Heart right ventricle (tissue), 16 donors: ENCODE measurements at places on chromosomes 4 and X. TPM values are rescaled to one million over a fixed set of nuclear protein-coding genes. Genes with fewer than 3 reads are reported as not detected.

DNA sequence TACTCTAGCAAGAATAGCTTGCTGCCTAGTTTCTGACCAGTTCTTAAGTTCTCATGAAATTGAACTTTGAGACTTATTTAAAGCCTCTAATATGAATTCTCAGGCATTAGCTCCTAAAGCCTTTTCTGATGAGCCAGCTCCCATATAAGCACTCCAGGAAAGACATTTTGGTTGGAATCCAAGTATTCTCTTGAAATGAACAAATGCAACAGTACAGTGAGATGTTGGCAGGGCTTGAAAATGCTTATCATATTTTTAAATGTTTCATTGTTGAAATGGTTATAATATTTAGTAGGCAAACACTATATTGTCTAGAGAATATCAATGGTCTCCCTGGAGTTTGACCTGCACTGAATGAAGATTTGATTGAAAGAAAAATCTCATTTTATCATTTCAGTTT is 240.3 kb downstream of the ANK2 start:
- H3K27me3 ChIP-seq: no peaks in the 10 kb centered on the region
- no peak overlapping the region for H3K4me3 ChIP-seq
- no peak for DNase-seq
- H3K36me3 ChIP-seq: peaks cover 5% of the 10 kb centered on the region
- no peak overlapping the region for H3K27ac ChIP-seq
- peaks cover 12% of the 10 kb centered on the region for H3K4me1 ChIP-seq

DNA sequence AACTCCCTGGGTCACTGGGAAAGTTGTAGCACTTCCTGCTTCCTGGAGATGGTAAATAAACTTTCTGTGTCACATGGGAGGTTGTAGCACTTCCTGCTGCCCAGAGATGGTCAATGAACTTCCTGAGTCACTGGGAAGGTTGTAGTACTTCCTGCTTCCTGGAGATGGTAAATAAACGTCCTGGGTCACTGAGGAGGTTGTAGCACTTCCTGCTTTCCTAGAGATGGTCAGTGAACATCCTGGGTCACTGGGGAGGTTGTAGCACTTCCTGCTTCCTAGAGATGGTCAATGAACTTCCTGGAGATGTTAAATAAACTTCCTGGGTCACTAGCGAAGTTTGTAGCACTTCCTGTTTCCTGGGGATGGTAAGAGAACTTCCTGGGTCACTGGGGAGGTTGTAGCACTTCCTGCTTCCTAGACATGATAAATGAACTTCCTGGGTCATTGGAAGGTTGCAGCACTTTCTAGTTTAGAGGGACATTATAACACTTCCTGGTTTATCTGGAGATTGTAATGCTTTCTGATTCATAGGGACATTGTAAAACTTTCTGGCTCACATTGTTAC is 62.3 kb upstream of the CD99 start:
- H3K27me3 ChIP-seq: no peaks in the 10 kb centered on the region
- DNase-seq: no peak
- peaks cover 53% of the 10 kb centered on the region for H3K36me3 ChIP-seq

- H3K27ac ChIP-seq: no peak overlapping the region
- H3K4me1 ChIP-seq: peaks cover 29% of the 10 kb centered on the region
- no peak overlapping the region for H3K4me3 ChIP-seq
- no peaks in the 10 kb centered on the region for H3K27me3 ChIP-seq
- no peaks in the 10 kb centered on the region for H3K36me3 ChIP-seq
- DNase-seq: no peak
Measured at GRCh38 chr4:2411786-2412510, 6.5 kb downstream of the ZFYVE28 start.

- no peaks in the 10 kb centered on the region for H3K36me3 ChIP-seq
- H3K27ac ChIP-seq: no peak overlapping the region
- no peak for DNase-seq
- H3K27me3 ChIP-seq: no peaks in the 10 kb centered on the region
Measured at GRCh38 chr4:56220261-56220660, 167.0 kb downstream of the AASDH start.

GRCh38 chrX:111131572-111131971 is 35.6 kb downstream of the PAK3 start:
- H3K4me3 ChIP-seq: no peak overlapping the region
- no peaks in the 10 kb centered on the region for H3K36me3 ChIP-seq
- H3K4me1 ChIP-seq: no peaks in the 10 kb centered on the region
- no peaks in the 10 kb centered on the region for H3K27me3 ChIP-seq

DNA sequence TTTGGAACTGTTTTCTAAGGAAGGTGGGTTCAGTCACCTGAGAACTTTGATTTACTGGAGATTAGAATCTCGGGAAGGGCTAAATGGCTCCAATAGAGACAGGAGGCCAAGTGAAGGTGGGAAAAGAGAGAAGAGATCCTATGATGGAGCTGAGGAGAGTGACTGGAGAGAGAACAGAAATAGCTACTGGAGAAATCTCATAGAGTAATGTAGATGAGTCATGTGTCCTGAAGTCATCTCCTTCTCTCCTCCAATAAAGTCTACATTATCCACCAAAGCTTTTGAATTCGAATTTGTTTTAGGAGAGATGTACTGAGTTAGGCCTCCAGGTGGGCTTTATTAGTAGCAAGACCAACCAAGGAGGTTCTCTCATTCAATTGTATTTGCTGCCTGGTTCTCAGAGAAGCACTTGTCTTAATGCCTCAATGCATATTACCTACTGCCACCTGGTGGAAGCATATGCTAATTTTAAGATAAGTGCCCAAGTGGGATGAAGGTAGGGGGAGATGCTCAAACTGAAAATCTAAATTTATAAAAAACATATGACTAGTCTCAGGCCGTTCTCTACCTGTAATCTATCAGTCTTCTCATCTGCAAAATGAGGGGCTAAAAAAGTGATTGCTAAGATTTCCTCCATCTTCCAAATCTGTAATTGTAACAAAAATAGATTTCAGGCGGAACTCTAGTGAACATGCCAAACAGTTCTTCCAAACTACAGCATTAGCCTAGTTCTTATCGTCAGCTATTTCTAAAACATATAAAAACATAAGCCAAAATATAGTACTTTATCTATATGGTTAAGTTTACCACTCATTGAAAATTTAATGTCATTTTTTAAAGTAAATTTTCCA is 24.4 kb downstream of the TXK start:
- no peak overlapping the region for H3K4me3 ChIP-seq
- H3K36me3 ChIP-seq: no peaks in the 10 kb centered on the region
- H3K4me1 ChIP-seq: no peaks in the 10 kb centered on the region
- no peaks in the 10 kb centered on the region for H3K27me3 ChIP-seq
- DNase-seq: no peak
- no peak overlapping the region for H3K27ac ChIP-seq

DNA sequence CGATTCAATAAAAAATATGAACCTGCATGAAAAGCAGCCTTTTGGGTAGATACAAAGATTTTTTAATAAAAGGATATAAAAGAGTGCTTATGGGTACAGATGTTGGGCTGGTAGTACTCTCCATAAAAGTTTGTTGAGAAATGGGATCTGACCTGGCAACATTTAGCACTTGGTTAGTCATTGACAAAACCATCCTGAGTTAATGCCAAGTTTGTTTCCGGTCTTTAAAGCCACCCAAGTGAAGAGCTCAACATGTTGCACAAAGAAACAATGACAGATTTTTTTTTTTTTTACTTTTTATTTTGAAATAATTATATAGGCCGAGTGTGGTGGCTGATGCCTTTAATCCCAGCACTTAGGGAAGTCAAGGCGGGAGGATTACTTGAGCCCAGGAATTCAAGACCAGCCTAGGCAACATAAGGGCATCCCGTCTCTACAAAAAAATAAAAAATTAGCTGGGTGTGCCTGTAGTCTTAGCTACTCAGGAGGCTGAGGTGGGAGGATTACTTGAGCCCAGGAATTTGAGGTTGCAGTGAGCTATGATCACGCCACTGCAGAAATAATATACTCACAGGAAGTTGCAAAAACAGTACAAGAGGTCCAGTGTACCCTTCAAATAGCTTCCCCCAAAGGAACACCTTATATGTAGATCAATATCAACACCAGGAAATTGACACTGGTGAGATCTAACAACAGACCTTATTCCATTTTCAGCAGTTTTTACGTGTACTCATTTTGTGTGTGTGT is 16.6 kb downstream of the CHST7 start:
- H3K27ac ChIP-seq: peak overlapping the region; percentile 50
- no peaks in the 10 kb centered on the region for H3K27me3 ChIP-seq
- H3K4me3 ChIP-seq: no peak overlapping the region
- peaks cover 3% of the 10 kb centered on the region for H3K4me1 ChIP-seq
- no peaks in the 10 kb centered on the region for H3K36me3 ChIP-seq
- no peak for DNase-seq

- H3K27ac ChIP-seq: no peak overlapping the region
- no peak overlapping the region for H3K4me3 ChIP-seq
- H3K36me3 ChIP-seq: no peaks in the 10 kb centered on the region
- no peaks in the 10 kb centered on the region for H3K4me1 ChIP-seq
- H3K27me3 ChIP-seq: no peaks in the 10 kb centered on the region
Measured at GRCh38 chrX:7223271-7223670, 75.3 kb upstream of the PUDP start.

GRCh38 chr4:159328766-159329165 is 225.9 kb downstream of the RAPGEF2 start:
- no peak overlapping the region for H3K4me3 ChIP-seq
- H3K27me3 ChIP-seq: no peaks in the 10 kb centered on the region
- H3K36me3 ChIP-seq: peaks cover 57% of the 10 kb centered on the region
- H3K4me1 ChIP-seq: peaks cover 3% of the 10 kb centered on the region
- no peak for DNase-seq

GRCh38 chr4:7902101-7902553 is 37.5 kb downstream of the AFAP1 start:
- no peaks in the 10 kb centered on the region for H3K36me3 ChIP-seq
- peaks cover 73% of the 10 kb centered on the region for H3K4me1 ChIP-seq
- no peak for DNase-seq
- no peak overlapping the region for H3K4me3 ChIP-seq
- H3K27me3 ChIP-seq: no peaks in the 10 kb centered on the region
- no peak overlapping the region for H3K27ac ChIP-seq

Gene CTAG1A
- total RNA-seq: not detected

- no peaks in the 10 kb centered on the region for H3K4me1 ChIP-seq
- H3K27ac ChIP-seq: no peak overlapping the region
- no peak for DNase-seq
- H3K36me3 ChIP-seq: no peaks in the 10 kb centered on the region
Measured at GRCh38 chr4:147335183-147335582, 145.7 kb upstream of the EDNRA start.

DNA sequence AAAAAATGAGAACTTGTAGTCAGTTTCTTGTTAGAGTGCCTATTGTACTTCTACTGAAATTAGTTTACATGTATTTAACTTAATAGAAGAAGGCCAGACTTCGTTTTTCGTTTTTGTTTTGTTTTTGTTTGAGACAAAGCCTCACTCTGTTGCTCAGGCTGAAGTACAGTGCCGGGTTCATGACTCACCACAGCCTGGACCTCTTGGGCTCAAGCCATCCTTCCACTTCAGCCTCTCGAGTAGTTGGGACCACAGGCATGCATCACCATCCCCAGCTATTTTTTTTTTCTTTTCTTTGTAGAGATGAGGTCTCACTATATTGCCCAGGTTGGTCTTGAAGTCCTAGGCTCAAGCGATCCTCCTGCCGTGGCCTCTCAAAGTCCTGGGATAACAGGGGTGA is 793.9 kb downstream of the ADGRL3 start:
- DNase-seq: no peak
- no peaks in the 10 kb centered on the region for H3K27me3 ChIP-seq
- no peak overlapping the region for H3K4me3 ChIP-seq
- H3K4me1 ChIP-seq: no peaks in the 10 kb centered on the region
- H3K36me3 ChIP-seq: no peaks in the 10 kb centered on the region
- H3K27ac ChIP-seq: no peak overlapping the region
